ENCODE measurements at places on chromosomes 12 and 14.

DNA sequence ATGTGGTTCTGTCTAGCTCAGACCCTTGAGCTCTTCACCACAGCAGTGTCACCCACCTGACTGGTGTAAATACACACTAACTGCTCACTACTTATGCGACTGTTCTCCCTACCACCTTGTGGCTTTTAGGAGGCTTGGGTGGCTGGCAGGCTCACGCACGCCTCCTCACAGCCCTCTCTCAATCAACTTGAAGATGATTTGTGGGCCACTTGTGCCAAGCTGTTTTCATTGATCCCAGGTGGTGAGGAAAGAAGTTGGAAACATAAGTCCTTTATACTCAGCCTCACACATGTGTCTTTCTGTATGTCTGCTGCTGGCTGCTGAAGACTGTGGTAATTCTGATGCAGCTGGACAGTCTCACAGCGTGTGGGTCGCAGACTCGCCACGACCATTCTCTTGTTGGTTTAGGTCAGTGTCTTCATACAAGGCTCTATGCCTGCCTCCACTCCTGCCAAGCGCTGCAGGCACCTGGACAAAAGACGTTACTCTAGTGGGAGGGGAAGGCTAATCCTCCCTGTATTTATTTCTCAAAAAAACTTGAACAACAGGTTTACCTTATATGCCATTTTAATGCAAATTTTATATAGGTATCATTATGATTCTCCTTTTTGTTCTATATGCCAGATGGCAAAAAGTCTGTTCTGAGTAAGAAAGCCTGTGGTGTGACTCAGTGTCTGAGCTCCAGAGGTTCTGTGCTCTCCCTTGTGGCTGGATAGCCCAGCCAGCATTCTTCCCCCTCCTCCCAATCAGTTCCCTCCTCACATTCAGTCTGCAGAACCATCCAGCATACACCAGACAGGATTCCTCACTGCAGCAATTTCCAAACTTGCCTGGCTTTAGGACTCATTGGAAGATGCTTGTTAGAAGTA lies 115.6 kb downstream of the DIP2B start:
- DNase-seq: no peak

- DNase-seq: no peak
Measured at GRCh38 chr12:27843714-27844245, 63.7 kb upstream of the MANSC4 start.

DNA sequence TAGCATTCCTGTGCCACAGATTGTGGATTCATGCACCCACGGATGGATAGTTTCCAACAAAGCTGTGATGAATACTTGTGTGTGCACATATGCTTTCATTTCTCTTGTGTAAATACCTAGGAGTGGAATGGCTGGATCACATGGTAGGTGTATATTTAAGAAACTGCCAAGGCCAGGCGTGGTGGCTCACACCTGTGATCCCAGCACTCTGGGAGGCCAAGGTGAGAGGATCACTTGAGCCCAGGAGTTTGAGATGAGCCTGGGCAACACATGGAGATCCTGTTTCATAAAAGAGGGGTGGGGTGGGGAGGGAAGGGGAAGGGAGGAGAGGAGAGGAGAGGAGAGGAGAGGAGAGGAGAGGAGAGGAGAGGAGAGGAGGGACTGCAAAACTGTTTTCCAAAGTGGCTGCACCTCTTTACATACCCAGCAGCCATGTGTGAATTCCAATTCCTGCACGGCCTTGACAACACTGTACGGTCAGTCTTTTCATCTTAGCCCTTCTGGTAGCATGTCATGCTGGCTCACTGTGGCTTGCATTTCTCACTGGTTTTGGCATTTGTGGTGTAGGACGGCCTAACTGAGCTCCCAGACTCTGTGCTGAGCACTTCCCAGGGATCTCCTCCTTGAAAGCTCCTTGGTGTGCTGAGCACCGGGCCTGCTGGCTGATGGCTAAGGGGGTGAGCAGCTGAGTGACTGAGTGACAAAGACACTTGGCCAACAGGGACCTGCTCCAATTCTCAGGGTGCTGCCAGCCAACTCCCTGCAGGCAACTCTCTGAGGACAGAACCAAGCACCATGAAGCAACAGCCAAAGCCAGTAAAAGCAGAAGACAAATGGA lies 27.9 kb downstream of the SYNE3 start:
- DNase-seq: no peak

GRCh38 chr14:35696119-35696518 lies 113.0 kb downstream of the RALGAPA1 start:
- no peak for DNase-seq
